Fibroblast of upper back skin (primary cell): ENCODE measurements at places on chromosomes 5 and 9.

DNA sequence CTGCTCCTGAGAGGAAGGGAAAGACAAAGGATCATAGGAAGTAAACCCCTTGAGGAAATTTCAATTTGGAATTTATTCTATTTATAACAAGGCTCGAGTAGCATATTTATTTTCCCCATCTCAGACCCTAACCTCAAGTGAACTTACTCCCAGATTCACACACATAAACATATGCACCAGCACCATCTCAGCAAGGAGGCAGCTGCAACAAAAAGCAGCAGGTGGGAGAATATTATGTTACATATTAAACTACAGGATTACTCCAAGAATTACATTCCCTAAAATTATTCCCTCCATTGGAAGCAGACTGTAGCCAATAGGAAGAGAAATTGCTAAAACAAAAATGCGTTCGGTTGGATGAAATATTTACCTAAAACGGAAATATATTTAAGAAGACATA, 108.4 kb upstream of the PRSS3 start:
- DNase-seq = no peak

DNA sequence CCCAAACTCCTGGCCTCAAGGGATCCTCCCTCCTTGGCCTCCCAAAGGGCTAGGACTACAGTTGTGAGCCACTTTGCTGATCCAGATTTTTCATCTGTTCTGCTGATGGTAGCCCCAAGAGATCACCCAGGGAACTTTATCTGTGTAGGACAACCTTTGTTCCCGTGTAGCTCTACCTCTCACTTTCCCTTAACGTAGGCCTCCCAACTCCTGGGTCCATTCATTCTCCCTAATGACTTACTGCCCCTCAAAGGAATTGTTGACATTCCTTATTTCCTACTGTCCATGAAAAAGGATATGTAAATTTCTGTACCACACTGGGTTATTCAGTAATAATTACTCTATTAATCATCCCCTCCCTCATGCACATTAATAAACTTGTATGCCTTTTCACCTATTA, 51.0 kb upstream of the PHF24 start:
- no peak for DNase-seq

- DNase-seq = no peak
Observed at GRCh38 chr5:99272576-99272975, 343.8 kb upstream of the CHD1 start.

GRCh38 chr9:98075332-98075805, 18.8 kb downstream of the NANS start:
- peak; percentile 55 for DNase-seq

DNA sequence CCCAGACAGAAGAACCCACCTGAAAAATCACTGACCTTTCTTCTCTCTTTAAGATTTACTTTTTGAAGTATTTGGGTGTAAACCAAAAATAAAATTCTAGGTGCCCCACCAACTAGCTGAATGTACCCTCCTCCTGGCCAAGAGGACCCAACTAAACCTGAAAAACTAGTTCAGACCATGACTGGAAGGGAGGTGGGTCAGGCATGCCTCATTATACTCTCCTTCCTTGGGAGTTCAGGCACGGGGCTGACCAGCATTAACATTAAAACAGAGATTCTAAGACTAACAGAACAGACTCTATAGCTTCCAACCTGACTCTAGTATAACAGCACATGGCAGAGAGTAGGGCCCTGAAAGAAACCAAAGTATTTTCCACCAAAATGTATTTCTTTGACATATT, 61.4 kb downstream of the CERT1 start:
- no peak for DNase-seq

GRCh38 chr5:169695025-169695625, 58.0 kb downstream of the DOCK2 start:
- DNase-seq = no peak

- no peak for DNase-seq
Observed at GRCh38 chr9:124216474-124217176, 41.1 kb upstream of the NEK6 start.

DNA sequence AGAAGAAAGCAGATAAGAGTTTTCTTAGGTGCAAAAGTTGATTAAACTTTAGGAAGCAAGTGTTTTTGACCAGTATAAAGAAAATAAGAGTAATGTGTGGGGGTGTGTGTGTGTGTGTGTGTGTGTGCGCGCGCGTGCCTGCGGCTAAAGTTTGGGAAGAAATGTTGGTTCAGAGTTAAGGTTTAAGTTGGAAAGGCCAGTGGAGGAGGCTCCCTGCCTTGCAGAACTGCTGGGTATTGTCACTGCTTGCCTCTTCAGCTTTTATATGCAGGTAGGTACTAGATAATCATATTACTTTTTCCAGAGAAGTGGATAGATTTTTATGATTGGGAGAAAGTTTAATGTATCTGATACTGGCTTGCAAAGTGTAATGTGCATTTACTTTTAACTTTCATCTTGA, 2.0 kb downstream of the PIK3R1 start:
- DNase-seq = no peak

DNA sequence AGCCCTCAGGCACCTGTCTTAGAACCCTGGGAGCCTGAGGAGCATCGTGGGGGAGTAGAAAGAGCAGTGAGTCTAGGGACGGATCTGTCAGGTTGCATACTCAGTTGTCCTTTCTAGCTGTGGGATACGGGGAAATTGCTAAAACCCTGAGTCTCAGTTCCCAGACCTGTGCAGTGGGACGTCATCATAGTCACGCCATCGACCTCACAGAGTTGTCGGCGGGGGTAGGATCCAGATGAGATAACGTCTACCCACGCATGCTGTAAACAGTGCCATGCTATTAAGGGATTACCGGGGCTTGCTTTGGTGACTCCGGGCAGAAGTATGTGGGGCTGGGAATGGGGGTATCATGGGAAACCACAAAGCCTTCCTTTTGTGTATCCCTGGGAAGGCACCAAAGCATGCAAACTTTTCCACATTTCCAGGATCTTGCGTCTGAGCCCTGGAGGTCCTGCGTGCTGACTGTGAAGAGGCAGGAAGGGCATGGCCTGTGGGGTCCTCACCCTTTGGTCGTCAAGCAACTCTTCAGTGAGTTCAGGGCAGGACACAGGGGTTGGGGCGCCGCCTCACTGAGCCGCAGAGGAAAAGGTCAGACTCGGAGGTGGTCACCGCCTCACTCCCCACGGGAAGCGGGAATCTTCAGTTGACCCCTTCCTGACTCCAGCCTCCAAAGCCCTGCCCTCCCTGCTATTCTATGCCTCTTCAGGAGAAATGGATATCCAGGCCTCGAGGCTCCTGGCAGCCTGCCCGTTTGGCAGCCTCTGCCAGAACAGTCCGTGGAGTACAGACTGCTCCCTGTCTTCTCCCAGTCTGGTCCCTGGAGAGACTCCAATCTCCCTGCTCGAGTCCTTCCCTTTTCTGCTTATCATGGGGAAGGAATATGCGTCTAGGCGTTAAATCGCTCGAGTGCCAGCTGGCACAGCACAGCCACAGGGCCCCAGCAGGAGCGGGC, 186.8 kb upstream of the KLF9 start:
- DNase-seq = peak; percentile 95

DNA sequence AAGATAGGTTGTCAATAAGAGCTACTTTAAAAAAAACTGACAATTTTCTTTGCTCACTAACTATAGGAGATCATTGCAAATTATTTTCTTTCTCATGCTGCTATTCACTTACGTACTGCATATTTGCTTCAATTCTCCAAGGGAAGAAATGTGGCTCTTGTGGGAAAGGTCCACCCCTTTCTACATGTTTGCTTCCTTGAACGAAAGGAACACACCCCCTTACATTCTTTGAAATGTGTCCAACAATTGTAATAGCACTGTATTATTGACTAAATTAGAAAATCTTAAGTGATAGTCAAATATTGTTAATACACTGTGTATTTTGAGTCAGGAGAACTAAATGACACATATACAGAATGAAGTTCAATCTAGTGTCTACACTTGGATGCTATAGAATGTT, 5.2 kb downstream of the MEF2C start:
- peak; percentile 58 for DNase-seq

DNA sequence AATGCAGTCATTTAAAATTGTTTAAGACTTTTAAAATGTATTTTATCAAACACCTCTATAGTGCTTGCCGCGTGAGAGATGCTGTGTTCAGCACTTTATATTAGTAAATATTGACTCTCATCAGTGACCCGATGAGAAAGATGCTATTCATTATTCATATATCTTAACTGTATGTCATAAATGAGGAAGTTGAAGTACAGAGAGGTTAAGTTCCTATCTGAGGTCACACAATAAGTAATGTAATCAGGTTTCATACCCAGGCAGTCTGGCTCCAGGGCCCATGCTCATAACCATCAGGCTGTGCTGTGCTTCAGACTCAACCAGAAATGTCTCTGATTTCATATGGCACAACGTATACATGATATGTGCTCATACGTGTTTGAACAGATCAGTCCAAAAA, 119.0 kb downstream of the SV2C start:
- no peak for DNase-seq

GRCh38 chr5:162026803-162027202, 40.8 kb upstream of the GABRG2 start:
- DNase-seq = no peak

GRCh38 chr5:60487885-60488442, 212.0 kb downstream of the DEPDC1B start:
- peak; percentile 51 for DNase-seq

- DNase-seq = peak; percentile 98
Observed at GRCh38 chr5:158384535-158385481, 525.9 kb upstream of the CLINT1 start.

DNA sequence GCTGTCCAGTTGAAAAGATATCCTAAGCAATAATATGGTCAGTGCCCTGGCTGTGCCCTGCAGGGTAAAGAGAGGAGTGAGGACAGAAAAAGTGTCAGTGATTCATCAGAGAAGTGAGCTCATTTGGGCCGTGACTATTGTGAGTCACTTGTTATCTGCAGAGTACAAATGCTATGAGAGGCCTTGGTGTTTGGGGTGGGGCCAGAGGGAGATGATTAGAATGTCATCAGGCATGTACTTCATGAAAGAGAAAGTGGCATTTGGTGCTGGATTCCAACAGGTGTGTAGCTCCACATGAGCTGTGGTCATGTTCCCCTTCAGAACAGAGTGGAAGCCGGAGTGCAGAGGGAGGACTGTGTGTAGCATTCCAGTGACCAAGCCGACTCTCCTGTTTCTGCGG, 174.1 kb downstream of the KDM4C start:
- DNase-seq = peak; percentile 70

- DNase-seq = no peak
Observed at GRCh38 chr5:14783691-14784090, 87.9 kb downstream of the ANKH start.

DNA sequence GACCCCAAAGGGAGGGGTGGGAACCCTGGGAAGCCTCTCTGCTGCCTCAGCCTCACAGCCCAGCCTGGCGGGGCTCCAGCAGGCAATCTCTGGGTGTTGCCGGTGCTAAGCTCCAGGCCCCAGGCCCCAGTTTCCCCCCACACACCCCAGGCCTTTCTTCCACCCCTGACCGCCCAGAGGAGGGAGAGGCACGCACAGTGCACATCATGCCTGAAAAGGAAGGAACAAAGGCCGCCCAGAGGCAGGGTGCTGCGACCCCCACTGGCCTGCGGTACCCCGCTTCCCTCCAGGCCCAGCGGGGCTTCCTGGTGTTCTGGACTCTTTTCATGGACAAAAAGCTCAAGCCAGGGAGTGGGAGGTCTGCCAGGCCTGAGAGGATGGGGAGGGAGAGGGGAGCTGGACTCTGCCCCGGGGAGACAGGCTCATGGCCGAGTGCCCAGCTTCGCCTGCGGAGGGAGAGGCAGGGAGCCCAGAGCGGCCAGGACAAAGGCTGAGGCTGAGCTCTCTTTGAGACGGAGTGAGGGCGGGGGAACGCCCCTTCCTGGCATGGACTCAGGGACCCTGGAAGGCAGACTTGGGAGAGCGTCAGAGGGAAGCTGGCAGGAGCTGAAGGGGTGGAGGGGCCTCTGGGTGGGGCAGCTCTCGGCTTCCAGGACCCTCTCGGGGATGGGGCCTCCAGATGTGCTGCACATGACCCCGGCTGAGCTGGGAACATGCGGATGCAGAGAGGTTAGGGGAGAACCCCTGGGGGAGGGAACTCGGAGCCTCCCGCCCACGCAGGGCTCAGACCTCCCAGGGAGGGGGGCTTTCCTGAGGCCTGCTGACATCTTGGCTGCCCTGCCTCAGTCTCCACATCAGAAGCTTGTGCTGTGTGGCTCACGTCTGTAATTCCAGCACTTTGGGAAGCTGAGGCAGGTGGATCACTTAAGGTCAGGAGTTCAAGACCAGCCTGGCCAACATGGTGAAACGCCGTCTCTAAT, 1.8 kb upstream of the ENTPD2 start:
- DNase-seq = peak; percentile 70

DNA sequence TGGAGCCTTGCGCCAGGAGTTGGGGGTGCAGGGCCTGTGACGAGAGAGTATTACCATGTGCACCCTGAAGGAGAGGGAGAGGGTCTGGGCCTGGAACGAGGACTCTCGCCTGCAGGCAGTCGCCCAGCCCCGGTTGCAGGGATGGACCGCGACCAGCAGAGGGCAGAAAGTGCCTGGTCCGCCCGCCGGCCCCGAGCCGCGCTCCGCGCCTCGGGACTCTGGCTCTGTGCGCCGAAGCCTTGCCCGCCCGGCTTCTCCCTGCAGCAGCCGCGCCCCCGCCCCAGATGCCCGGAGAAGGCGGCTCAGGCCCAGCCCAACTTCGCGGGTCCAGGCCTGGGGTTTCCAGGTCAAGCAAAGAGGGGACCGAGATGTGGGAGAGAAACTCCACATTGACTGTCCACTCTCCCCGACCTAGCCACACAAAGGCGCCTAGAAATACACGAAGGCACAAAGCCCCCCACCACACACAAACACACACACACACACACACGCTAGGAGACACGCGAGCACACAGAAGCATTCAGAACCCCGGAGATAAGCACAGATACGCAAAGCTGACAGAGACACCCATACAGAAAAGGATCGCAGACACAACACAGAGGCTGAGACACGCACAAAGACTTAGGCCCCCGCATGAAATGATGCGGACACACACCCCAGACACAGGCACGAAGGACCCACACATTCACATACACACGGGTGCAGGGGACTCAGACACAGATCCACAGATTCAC, 2.0 kb upstream of the LMX1B start:
- DNase-seq = peak; percentile 49

GRCh38 chr9:111158999-111159398, 120.7 kb upstream of the LPAR1 start:
- DNase-seq = no peak

DNA sequence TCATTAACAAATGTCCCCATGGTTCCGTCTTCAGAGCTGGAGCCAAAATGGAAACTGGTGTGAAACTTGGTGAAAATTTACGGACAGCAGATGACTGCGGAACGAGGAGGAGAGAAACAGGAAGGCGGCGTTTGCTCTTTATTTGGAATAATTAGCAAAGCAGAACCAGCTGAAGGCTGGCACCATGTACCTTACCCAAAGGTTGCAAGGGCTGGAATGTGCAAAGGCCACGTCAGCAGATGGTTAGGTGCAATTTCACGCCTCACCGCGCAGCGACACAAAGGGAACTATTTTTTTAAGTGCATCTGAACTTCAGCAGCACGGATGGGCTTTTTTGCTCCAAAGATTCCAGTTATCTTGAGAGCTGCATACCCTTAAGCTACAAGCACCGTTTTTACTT, 127.4 kb downstream of the COL23A1 start:
- peak; percentile 27 for DNase-seq

DNA sequence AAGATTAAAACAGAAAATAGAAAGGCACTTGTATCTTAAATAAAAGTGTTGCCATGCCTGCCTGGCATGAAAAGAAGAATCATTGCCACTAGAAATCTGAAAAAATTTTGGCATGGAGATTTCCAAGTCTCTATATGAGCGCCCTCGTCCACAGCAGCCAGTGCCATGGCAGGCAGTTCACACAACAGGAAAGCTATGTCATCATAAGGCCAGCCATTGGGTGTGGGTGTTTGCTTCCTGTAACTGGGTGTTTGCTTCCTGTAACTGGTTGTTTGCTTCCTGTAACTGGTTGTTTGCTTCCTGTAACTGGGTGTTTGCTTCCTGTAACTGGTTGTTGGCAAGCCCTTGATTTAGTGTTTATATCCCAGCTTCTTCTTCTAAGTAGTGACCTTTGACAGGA, 446.7 kb downstream of the IRX1 start:
- DNase-seq = no peak
